HFFc6 (cell line): ENCODE measurements at places on chromosomes 7 and 10. TPM values are rescaled to one million over a fixed set of nuclear protein-coding genes. Genes with fewer than 3 reads are reported as not detected.

GRCh38 chr10:12579954-12580858 lies 230.9 kb downstream of the CAMK1D start:
- H3K27me3 ChIP-seq, result peaks cover 2% of the 10 kb centered on the region
- peaks cover 7% of the 10 kb centered on the region for H3K36me3 ChIP-seq
- H3K4me1 ChIP-seq, result no peaks in the 10 kb centered on the region
- no peak overlapping the region for H3K4me3 ChIP-seq

DNA sequence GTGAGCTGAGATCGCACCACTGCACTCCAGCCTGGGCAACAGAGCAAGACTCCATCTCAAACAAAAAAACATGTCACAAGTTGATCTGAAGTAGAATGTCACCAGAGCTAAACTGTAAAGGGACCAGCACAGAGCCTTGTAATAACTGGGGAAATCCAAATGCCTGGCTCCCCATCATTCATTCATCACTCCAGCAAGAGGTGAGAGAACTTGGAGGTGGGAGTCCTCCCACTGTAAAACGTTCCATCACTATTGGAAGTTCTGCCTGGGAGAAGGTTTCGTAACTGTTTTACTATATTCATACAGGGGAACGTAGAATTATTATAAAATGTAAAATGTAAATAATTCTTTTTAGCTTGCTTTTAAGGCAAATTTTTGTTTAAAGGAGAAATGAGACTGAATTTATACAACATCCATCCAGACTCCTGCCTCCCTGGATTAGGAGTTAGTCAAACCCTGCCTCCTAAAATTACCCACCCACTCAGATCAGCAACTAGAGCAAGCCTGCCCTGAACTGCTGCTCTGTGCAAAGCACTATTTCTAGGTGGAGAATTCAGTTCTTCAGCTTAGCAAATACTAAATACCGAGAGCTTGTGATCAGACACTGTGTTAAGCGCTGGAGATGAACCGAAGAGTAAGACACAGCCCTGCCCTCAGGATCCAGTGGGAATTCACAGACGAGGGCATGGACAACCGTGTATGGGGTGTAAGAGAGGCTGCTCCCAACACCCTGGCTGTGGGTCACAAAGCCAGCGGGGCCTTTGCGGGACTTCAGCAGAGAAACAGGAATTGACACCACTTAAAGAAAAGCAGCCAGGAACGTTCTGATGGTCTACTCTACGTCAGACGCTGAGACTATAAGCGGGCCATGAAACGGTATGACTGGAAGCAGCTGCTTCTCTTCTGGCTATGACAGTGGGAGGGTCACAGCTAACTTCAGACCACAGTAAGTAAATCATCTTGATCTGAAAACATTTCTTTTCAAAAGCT lies 208.3 kb downstream of the ZMYND11 start:
- H3K4me1 ChIP-seq, result peaks cover 9% of the 10 kb centered on the region; the same call in 1 of the 2 replicates
- H3K36me3 ChIP-seq, result peaks cover 31% of the 10 kb centered on the region
- no peak overlapping the region for H3K4me3 ChIP-seq
- DNase-seq, result no peak
- H3K27me3 ChIP-seq, result peaks cover 2% of the 10 kb centered on the region

GRCh38 chr10:31697271-31698180 lies 231.1 kb downstream of the ARHGAP12 start:
- H3K4me1 ChIP-seq, result peaks cover 38% of the 10 kb centered on the region
- peaks cover 5% of the 10 kb centered on the region for H3K36me3 ChIP-seq
- peak overlapping the region; percentile 82 for H3K4me3 ChIP-seq
- peaks cover 2% of the 10 kb centered on the region for H3K27me3 ChIP-seq

- no peak for DNase-seq
- peaks cover 10% of the 10 kb centered on the region for H3K27me3 ChIP-seq
- peaks cover 31% of the 10 kb centered on the region for H3K4me1 ChIP-seq
- no peak overlapping the region for H3K27ac ChIP-seq
Observed at GRCh38 chr10:132479603-132480221, 57.9 kb upstream of the INPP5A start.

DNA sequence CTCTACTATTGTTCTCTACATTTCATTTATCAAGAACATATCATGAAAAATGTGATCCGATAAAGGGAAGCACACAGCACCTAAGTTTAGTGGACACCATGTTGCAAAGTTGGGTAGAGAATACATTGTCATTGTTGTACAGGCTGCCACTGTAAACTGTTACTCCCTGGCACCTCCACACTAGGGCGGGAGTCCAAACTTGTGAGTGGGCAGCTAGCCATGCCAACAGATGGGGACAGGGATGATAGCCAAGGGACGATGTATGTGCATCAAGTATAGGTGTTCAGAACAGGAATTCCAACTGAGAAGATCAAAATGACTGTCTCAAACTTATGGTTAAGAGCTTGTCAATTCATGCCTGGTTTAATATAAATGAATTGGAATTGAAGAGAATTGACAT lies 31.1 kb upstream of the COMMD3 start:
- no peak overlapping the region for H3K4me3 ChIP-seq
- H3K27me3 ChIP-seq, result no peaks in the 10 kb centered on the region; the same call in none of the 2 replicates
- no peaks in the 10 kb centered on the region for H3K4me1 ChIP-seq
- H3K36me3 ChIP-seq, result no peaks in the 10 kb centered on the region
- no peak overlapping the region for H3K27ac ChIP-seq

- H3K27ac ChIP-seq, result no peak overlapping the region
- no peaks in the 10 kb centered on the region; the same call in 1 of the 2 replicates for H3K27me3 ChIP-seq
- DNase-seq, result no peak
- 0 out of 2 replicates have a peak, but pooled peaks cover 6% of the 10 kb centered on the region for H3K36me3 ChIP-seq
- H3K4me1 ChIP-seq, result peaks cover 15% of the 10 kb centered on the region
Observed at GRCh38 chr10:17248964-17249363, 20.9 kb downstream of the VIM start.

- H3K27ac ChIP-seq, result no peak overlapping the region
- peaks cover 8% of the 10 kb centered on the region; the same call in 1 of the 2 replicates for H3K4me1 ChIP-seq
- H3K27me3 ChIP-seq, result no peaks in the 10 kb centered on the region
- H3K36me3 ChIP-seq, result 0 out of 2 replicates have a peak, but pooled peaks cover 6% of the 10 kb centered on the region
Observed at GRCh38 chr10:116125180-116125579, 147.8 kb downstream of the GFRA1 start.

DNA sequence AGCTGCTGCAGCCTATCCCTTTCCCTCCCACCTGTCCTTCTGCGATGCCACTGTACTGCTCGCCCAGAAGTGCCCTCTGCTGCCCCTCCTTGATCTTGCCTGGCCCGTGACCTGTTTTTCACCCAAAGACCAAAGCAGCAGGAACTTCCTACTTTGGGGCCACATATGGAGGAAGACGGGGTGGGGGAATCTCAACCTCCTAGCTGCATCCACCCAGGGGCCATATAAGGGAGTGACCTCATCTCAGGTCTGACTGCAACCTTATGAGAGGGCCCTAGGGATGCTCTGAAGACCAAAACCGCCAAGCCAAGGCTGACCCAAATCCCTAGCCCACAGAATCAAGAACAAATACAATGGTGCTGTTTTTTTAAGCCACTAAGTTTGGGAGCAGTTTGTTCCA lies 15.7 kb downstream of the PRKCQ start:
- DNase-seq, result no peak
- peaks cover 10% of the 10 kb centered on the region for H3K27me3 ChIP-seq
- H3K4me3 ChIP-seq, result no peak overlapping the region

DNA sequence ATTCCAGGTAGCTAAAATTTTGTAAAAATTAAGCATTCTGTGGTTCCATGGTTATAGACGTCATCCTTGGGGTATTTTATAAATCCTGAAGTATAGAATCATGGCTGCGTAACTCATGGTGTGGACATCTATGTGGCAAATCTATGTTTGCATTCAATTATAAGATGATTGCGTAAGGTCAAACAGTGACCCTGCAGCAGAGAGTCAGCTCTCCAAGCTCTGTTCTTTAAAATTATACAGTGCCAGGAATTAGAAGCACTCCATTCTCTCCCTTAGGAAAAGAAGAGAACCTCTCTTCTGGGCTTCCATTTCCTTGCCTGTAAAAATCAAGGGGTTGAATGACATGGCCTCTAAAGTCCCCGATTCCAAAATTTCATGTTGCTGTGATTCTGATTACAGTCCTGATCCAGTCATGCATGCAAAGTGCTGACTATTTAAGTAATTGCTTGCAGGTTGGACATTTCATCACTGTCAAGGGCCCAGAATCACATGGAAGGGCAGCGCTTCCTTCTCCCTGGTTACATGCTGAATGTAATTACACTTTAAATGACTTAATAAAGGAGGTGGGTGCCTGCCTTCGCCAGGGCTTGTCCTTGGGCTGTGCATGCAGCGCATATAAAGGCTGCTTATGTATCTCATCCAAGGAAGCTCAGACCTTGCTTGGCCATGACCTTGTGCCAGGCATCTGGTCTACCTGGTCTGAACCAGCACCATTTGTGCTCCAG lies 550.7 kb downstream of the TYW1 start:
- 0 out of 2 replicates have a peak, but pooled peaks cover 1% of the 10 kb centered on the region for H3K27me3 ChIP-seq
- no peaks in the 10 kb centered on the region for H3K4me1 ChIP-seq
- H3K36me3 ChIP-seq, result no peaks in the 10 kb centered on the region; the same call in 1 of the 2 replicates

DNA sequence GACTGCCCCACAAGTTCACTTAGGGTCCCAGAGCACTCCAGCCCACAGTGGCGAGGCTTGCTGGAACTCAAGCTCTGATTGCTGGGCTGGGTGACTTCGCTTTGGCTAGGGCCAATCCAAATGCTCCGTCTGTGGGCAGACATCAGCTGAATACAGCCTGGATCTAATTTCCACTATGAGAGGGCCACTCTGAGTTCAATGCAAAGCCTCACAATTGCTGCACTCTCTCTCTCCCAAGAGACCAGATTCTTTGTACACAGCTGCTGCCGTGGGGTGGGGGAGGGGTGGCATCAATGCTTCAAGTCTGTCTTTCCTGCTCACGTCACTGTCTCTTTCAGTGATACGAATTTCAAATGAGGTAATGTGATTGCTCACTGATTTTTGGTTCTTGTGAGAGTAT lies 47.3 kb upstream of the BPGM start:
- H3K4me3 ChIP-seq, result no peak overlapping the region
- H3K27ac ChIP-seq, result no peak overlapping the region
- H3K36me3 ChIP-seq, result peaks cover 10% of the 10 kb centered on the region
- DNase-seq, result no peak
- H3K27me3 ChIP-seq, result no peaks in the 10 kb centered on the region

GRCh38 chr10:44878706-44879530 lies 32.2 kb upstream of the TMEM72 start:
- H3K4me3 ChIP-seq, result peak overlapping the region; percentile 88
- no peaks in the 10 kb centered on the region for H3K36me3 ChIP-seq
- H3K27ac ChIP-seq, result peak overlapping the region; percentile 68
- DNase-seq, result peak; percentile 83

DNA sequence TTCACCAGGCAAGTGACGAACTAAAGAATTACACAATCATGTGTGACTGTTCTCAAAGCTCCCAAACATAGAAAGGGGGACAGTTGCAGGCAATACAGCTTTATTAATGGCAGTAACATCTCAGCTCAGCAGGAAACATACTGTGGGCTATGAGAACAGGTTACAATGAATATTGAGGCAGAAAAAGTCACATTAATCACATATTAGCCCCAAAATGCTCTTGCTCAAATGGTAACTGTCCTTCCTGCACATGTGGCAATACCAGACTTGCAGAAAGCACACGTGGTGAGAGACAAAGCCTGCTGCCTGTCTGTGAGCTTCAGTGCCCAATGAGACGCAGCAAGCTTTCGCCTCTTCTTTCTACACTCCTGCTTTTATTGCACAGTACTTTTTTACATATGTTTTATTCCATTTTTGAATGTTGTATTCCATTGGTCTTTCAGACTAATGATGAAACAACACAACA lies 104.9 kb upstream of the ACBD5 start:
- no peak overlapping the region for H3K27ac ChIP-seq
- no peak for DNase-seq

DNA sequence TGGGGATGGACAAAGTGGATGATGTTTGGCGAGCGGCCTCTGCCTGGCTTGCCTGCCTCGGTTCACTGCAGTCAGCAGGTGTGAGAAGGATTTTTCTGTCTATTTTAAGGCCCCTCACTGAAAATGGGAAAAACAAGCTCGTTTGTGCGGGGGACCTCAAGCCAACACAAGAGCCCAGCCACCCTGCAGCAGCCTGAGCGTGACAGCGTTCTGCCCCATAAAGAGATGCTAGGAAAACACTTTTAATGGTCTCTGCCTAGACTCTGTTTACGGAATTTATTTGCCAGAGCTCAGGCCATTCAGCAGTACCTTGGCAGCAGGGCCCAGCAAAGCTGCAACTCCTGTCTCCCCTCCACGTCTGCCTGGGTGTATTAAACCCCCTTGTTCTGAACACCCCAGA lies 131.7 kb downstream of the GRK5 start:
- H3K27ac ChIP-seq, result no peak overlapping the region
- peaks cover 30% of the 10 kb centered on the region for H3K4me1 ChIP-seq
- DNase-seq, result no peak
- peaks cover 5% of the 10 kb centered on the region for H3K36me3 ChIP-seq
- no peak overlapping the region for H3K4me3 ChIP-seq
- H3K27me3 ChIP-seq, result peaks cover 13% of the 10 kb centered on the region

DNA sequence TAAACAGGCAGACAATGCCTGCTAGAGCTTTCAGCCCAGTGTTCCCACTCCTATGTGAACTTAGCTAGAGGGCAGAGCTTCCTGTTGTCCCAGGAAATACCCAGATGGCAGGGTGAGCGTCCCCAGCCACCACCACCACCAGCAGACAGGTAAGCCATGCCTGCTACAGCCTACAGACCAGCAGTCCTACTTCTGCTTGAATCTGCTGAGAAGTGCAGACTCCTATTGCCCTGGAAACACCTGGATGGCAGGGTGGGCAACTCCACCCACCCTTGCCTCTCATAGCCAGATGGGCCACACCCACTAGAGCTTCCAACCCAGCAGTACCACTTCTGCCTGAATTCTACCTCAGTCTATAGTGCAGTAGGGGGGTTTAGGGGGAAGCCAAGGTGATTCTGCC lies 64.4 kb downstream of the FBXL13 start:
- H3K27ac ChIP-seq, result no peak overlapping the region
- no peak for DNase-seq
- peaks cover 6% of the 10 kb centered on the region for H3K27me3 ChIP-seq
- no peaks in the 10 kb centered on the region for H3K36me3 ChIP-seq
- H3K4me3 ChIP-seq, result no peak overlapping the region
- H3K4me1 ChIP-seq, result peaks cover 13% of the 10 kb centered on the region

GRCh38 chr10:90319188-90319914 lies 538.5 kb downstream of the HTR7 start:
- peak; percentile 59 for DNase-seq
- H3K27ac ChIP-seq, result no peak overlapping the region
- no peaks in the 10 kb centered on the region for H3K36me3 ChIP-seq
- no peaks in the 10 kb centered on the region for H3K27me3 ChIP-seq

DNA sequence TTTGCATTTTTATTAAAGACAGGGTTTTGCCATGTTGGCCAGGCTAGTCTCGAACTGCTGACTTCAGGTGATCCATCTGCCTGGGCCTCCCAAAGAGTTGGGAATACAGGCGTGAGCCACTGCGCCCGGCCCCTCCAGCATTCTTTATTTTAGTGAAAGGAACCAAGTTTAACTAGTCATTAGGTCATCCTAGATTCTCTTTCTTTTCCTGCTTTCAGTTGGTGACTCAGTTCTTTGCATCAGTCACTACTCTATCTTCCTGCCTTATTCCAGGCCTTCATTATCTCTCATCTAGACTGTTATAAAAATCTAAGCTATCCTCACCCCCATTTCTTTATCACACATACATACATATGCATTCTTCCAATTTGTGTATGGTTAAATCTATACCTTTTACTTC lies 63.7 kb downstream of the PRSS58 start:
- H3K4me1 ChIP-seq, result no peaks in the 10 kb centered on the region
- no peaks in the 10 kb centered on the region for H3K36me3 ChIP-seq
- H3K27me3 ChIP-seq, result no peaks in the 10 kb centered on the region
- no peak overlapping the region for H3K27ac ChIP-seq
- no peak for DNase-seq
- no peak overlapping the region for H3K4me3 ChIP-seq

Gene TUBAL3
- not detected in 3 replicates for total RNA-seq

Gene LIPF
- total RNA-seq, result not detected in 3 replicates

Gene GDF2
- not detected in 3 replicates for total RNA-seq

Gene PKD1L1
- total RNA-seq, result 0.02 to 0.14 TPM (median 0.06 TPM) in 3 replicates

Gene CCT6A
- total RNA-seq, result 153 to 191 TPM (median 184 TPM) in 3 replicates

Gene C10orf62
- not detected in 2 replicates for total RNA-seq
